ENCODE measurements at places on chromosomes 12 and 14.
A peak's percentile ranks its signal among the peaks of the same experiment; 100 is the strongest.

DNA sequence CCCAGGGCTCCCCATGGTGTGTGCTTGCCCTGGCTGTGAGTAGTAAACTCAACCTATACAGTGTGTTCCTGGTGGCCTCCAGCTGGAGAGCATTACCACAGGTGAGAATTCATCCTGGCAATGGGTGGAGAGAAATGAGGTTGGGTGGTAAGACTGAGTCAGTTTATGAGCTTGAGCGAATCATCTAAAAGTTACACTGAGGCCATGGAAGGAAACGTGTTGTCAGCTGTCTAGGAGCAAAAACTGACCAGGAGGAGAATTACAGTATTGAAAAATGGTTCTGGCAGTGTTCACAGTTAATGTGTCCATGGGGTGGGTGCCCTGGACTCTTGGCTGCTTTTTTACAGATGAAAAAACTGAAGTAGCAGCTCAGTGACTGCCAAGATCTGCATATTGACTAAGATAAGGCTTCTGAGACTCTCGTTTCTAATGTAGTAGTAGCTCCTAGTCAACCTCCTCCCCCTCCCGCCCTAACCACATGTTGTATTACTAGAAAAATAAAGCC lies 202.0 kb upstream of the AMIGO2 start:
- H3K4me3 ChIP-seq, result no peak overlapping the region
- no peak overlapping the region for H3K27ac ChIP-seq
- H3K36me3 ChIP-seq, result no peaks in the 10 kb centered on the region
- no peaks in the 10 kb centered on the region for H3K27me3 ChIP-seq

DNA sequence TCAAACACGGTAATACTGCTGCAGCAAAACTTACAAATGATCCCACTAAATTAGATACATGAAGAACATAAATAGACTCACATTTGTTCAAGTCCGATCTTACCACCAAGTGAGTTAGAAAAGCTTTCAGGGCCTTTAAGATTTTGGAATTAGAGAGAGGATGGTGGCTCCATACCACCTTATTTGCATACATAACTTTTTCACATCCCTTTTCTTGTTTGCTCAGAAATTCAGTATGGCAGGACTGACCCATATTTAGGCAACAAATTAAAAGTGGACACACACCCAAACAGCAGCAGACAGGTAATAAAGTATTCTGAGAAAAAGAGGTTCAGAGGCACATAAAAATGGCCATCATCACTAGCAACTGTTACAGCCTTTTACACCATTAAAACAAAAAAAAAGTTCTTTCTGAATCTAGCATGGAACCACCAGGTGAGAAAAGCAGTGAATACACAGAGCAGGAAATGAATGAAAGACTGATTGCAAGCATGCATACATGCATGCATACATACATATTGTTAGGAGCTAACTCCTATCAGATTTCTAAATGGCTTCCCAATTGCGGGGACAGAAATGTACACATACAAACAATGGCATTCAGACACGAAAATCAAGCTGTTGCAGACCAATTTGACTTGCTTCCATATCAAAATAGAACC lies 23.3 kb downstream of the STXBP6 start:
- no peak overlapping the region for H3K27ac ChIP-seq
- no peaks in the 10 kb centered on the region for H3K27me3 ChIP-seq
- no peaks in the 10 kb centered on the region for H3K36me3 ChIP-seq
- DNase-seq, result no peak

GRCh38 chr12:128250096-128250495 lies 16.9 kb upstream of the TMEM132C start:
- H3K36me3 ChIP-seq, result no peaks in the 10 kb centered on the region
- no peaks in the 10 kb centered on the region for H3K4me1 ChIP-seq
- peaks cover 35% of the 10 kb centered on the region for H3K27me3 ChIP-seq
- no peak overlapping the region for H3K4me3 ChIP-seq
- no peak for DNase-seq
- H3K27ac ChIP-seq, result no peak overlapping the region

- H3K27me3 ChIP-seq, result no peaks in the 10 kb centered on the region
- no peak overlapping the region for H3K27ac ChIP-seq
- DNase-seq, result no peak
- H3K36me3 ChIP-seq, result peaks cover 8% of the 10 kb centered on the region
- peaks cover 20% of the 10 kb centered on the region for H3K4me1 ChIP-seq
Measured at GRCh38 chr14:65469903-65470302, 57.4 kb downstream of the FUT8 start.

- peaks cover 46% of the 10 kb centered on the region for H3K4me1 ChIP-seq
- DNase-seq, result no peak
- peaks cover 3% of the 10 kb centered on the region for H3K27me3 ChIP-seq
- peak overlapping the region; percentile 20 for H3K4me3 ChIP-seq
- peaks cover 4% of the 10 kb centered on the region for H3K36me3 ChIP-seq
- H3K27ac ChIP-seq, result peak overlapping the region; percentile 37
Measured at GRCh38 chr12:57889500-57889989, 43.0 kb upstream of the CTDSP2 start.

DNA sequence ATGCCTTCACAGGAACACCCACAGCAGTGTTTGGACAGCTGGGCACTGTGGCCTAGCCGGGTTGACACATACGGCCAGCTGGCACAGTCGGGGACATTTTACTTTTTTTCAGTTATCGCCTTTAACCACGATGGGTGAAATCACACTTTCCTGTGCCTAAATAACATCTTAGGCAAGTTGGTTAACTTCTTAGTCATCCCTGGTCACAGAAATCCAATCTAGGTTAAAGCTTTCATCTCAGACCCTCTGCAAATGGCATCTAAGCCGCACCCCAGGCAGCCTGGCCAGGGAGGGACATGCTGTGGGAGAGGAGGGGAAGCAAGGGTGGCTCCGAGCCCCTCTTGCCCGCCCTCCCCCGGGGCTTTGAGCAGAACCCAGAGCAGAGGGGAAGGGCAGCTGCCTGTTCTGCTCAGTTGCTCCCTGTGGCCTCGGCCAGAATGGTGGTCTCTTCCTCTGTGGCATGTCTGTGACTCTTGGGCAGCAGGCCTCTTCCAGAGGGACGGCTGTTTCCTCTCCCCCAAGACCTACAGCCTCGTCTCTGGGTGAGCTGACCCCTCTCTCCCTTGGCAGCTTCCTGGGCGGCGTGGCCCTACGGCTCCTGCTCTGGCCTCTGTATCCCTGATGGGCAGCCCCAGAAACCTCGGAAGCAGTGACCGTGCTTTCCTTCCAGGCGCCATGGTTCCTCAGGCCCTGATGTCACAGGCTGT lies 85.4 kb upstream of the DYNC1H1 start:
- no peak overlapping the region for H3K27ac ChIP-seq
- peaks cover 23% of the 10 kb centered on the region for H3K36me3 ChIP-seq
- H3K27me3 ChIP-seq, result no peaks in the 10 kb centered on the region
- no peak for DNase-seq

- H3K27me3 ChIP-seq, result no peaks in the 10 kb centered on the region
- H3K4me3 ChIP-seq, result no peak overlapping the region
- no peak overlapping the region for H3K27ac ChIP-seq
Measured at GRCh38 chr14:82951171-82951570, 1417.5 kb upstream of the SEL1L start.

GRCh38 chr14:68041876-68042354 lies 222.3 kb downstream of the RAD51B start:
- peaks cover 8% of the 10 kb centered on the region for H3K36me3 ChIP-seq
- peaks cover 53% of the 10 kb centered on the region for H3K4me1 ChIP-seq
- H3K27ac ChIP-seq, result peak overlapping the region; percentile 74
- H3K27me3 ChIP-seq, result no peaks in the 10 kb centered on the region

DNA sequence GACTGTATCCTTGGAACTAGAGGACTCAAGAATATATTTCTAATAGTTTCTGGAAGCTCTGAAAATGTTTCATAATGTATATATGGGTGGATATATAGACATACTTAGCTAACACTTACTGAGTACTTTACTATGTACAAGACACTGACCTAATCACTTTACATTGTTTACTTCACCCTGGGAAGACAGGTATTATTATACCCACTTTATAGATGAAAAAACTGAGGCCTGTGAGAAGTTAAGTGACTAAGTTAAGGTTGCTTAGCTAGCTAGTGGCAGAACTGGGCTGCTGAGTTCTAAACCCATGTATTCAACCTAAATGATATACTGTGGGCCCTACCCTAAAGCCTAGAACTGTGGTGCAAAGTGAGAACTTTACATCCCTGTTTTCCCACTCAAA lies 79.1 kb upstream of the SSTR1 start:
- DNase-seq, result no peak
- H3K27ac ChIP-seq, result no peak overlapping the region
- no peak overlapping the region for H3K4me3 ChIP-seq
- no peaks in the 10 kb centered on the region for H3K36me3 ChIP-seq
- no peaks in the 10 kb centered on the region for H3K4me1 ChIP-seq
